Stimulated activated CD4-positive, alpha-beta T cell treated with anti-CD3 and anti-CD28 coated beads, Interleukin-12 subunit alpha, Interleukin-12 subunit beta, amount 100 ng/mL, for 24 hours (primary cell): ENCODE measurements at places on chromosomes 6 and 20.

- DNase-seq = no peak
These were observed 21.9 kb downstream of the MEP1A start for GRCh38 chr6:46815130-46815529.

- peak; percentile 41 for DNase-seq
These were observed 4.3 kb downstream of the MTCL3 start for GRCh38 chr6:127514773-127515227.

DNA sequence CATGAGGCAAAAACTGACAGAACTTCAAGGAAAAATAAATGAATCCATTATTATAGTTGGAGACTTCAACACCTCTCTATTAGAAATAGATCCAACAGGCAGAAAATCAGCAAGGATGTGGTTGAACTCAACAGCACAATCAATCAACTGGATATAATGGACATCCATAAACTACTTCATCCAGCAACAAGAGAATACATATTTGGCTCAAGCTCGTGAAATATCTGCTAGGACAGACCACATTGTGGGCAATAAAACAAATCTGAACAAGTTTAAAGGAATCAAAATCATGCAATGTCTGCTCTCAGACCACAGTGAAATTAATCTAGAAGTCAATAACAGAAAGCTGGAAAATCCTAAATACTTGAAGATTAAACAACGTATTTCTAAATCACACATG lies 362.6 kb downstream of the CD109 start:
- DNase-seq = no peak

DNA sequence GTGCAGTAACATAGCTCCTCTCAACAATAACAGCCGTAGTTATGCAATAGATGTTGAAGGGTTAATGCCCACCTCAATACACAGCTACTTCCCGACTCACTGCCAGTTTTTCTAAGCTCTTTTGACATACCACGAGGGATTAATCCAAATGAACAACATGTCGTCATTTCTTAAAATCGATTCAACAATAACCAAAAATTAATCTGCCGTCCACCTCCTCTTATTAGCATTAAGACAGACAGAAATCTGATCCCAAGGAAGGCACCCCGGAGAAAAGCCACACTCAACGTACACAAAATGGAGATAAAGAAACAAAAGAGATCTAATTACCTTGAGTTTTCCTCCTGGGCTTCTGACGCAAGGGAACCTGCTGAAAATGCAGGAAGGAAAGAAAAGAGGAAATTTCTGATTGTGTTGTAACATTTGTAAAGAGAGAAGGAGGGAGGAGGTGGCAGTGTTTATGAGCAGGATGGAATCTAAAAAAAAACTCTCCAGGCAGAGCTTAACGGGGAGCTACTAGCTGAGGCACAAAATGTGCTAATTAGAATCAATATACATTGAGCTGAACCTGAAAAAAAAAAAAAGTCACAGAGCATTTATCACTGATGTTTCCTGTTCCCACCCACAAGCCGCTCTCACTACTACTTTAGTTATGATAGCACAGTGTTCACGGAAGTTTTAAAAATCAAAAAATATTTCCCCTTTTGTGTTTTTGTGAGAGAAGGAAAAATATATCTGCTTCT lies 109.3 kb downstream of the IPCEF1 start:
- DNase-seq = peak; percentile 26

DNA sequence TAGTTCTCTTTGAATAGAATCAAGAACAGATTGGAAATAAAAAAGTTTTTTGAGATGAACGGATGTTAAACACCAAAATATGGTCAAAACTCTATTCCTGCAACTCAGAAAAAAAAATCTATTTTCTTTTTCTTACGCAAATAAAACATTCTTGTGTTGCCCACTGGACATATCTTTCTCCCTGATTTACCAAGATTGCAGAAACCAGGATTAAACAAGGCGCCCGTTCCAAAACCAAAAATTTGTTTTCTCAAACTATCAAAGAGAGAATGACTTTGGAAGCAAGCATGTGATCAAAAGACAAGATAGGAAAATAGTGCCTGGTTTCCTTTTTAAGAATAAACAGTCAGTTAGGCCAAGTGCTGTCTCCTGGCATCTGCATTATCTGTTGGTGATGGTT lies 273.1 kb downstream of the CLIC5 start:
- DNase-seq = no peak

DNA sequence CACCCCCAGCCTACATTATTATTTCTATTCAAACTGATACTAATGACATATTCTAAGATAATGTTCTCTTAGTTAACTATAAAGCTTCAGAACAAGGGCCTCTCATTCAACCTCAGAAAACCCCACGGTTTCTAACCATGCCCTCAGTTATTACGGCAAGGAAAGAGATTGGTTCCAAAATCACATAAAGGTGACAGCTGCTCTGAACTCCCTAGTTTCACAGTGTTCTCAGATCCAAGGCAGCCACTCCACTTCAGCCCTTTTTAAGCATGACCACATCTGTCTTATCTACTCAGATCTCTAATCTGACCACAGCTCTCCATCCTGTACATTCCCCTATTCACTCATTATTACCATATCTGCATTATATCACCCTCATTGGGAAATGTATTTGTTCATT lies 98.8 kb upstream of the CEP85L start:
- DNase-seq = no peak

DNA sequence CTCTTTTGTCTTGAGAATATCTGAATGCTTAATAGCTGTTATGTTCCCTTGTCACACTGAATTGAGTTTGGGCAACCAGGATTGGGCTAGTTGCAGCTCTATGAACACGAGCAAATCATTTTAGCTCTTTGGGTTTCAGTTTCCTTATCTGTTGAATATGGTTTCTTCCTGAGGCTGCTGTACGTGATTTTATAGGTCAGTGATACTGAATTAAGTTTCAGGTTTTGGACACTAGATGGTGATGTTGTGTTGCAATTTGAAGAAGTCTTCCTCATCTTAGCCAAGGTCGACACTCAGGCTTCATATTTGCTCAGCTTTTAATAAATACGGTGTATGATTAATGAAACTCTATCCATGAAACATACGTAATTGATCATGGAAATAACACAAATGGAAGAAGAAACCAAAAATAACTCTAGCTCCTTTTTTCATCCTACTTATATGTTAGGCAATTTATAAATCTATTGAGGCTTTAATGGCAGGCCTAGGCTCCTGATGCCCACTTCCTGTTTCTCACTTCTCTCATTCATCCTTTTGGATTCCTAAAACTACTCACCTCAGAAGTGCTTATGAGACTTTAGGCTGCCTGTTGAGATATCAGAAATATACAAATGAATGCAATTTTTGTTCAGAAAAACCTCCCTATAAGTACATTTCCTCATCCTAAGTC lies 354.1 kb upstream of the MAP3K7 start:
- no peak for DNase-seq

GRCh38 chr6:10391799-10392198 lies 23.1 kb downstream of the TFAP2A start:
- DNase-seq = no peak

GRCh38 chr6:159805440-159806020 lies 5.5 kb downstream of the PNLDC1 start:
- no peak for DNase-seq

GRCh38 chr6:26336355-26337198 lies 28.4 kb upstream of the BTN3A2 start:
- no peak for DNase-seq

- no peak for DNase-seq
These were observed 19.8 kb upstream of the ELOVL4 start for GRCh38 chr6:79967178-79967577.

GRCh38 chr6:29667158-29667557 lies 10.3 kb downstream of the MOG start:
- DNase-seq = no peak

DNA sequence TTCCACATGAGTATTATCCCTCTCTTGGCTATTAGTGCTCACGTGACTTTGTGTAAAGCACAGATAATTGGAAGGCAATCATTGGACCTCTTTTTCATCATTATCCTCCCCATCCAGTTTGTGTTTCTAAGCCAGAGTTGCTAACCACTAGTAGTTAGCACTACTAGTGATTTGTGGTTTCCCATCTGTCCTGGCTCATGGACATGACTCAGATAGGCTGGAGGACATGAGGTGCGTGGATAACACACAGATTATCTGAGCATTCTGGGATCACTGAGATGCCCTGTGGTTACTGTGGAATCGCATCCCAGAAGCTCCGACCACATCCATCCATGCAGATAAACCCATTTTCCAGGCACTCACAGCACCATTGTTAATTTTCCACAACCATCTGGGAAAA lies 123.8 kb upstream of the NAA20 start:
- no peak for DNase-seq

DNA sequence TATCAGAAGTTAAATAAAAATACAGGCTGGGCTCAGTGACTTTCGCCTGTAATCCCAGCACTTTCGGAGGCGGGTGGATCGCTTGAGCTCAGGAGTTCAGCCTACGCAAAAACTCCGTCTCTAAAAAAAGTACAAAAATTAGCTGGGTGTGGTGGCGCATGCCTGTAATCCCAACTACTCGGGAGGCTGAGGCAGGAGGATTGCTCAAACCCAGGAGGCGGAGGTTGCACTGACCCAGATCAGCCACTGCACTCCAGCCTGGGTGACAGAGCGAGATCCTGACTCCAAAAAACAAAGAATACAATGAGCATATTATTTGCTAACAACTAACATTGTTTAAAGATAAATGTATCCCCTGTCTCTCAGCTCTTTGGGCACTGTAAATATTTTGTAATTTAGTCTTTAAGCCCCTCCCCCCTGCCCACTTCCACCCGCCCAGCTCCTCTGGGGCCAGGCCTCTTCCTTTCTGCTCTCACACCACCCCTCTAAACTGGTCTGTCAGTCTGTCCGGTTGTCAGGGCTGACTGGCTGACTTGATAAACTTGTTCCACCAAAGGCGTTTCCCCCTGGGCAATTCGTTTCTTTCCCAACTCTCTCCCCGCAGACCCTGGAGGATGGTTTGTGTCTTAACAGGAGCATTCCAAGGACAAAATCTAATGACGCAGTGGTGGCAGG lies 62.4 kb upstream of the QKI start:
- no peak for DNase-seq

DNA sequence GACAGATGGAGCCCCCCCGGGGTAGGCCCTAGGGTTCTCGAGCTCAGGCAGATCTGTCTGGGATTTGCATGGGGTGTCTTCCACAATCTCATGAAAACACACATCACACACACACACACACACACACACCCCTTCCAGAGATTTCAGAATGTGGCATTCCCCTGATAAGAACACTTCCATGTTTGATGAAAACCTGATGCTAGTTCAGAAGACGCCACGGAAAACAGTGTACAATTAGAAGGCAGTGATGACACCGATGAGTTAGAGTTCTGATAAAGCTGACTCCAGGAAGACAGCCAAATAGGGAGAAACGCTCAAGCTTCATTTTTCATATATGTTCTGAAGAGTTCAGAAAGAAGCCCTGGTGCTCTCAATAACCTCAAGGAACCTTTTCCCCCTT lies 438.7 kb upstream of the JARID2 start:
- no peak for DNase-seq

GRCh38 chr6:48961781-48962415 lies 501.2 kb downstream of the MMUT start:
- DNase-seq = no peak

DNA sequence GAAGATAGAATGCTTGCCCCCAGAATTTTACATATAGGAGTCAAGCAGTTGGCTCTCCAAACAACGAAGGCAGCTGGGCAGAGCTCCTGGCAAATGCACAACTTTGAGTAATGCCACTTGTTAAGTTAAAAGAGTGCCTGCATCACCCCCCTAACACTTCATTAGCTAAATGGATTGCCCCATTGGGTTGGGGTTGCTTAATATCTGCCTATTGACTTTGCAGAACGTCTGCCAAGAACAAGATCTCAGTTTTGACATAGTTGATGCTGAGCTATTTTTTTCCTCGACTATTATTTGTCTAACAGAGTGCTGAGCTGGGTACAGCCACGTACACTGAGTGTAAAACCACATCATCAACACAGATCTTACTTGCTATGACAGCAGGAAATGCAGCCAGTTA lies 12.1 kb downstream of the ANKRD60 start:
- DNase-seq = no peak

- no peak for DNase-seq
These were observed 239.0 kb upstream of the STXBP5 start for GRCh38 chr6:146965110-146965689.

- DNase-seq = no peak
These were observed 33.3 kb upstream of the SLC22A16 start for GRCh38 chr6:110509617-110510241.

- no peak for DNase-seq
These were observed 184.2 kb upstream of the BMP2 start for GRCh38 chr20:6583134-6583738.

DNA sequence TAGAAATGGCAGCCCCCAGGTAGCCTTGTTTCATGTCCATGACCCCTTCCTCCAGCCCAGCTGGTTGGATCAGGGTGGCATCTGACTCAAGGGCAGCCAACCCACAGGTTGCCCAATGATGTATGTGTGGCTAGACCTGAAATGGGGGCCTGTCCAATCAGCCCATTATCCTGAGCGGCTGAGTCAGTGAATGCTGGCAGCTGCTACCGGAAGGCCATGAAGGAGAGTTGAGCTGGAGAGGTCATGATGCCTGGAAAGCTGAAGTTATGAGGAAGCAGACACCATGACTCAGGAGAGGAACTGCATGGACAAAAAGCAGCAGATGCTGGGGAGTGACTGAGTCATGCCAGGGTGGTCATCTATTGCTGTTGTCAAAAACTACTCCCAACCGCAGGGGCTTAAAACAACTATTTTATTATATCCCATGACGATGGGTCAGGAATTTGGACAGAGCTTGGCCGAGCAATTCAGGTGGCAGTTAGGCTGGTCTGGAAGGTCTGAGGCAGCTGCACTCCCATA lies 67.3 kb downstream of the MDGA1 start:
- DNase-seq = no peak

DNA sequence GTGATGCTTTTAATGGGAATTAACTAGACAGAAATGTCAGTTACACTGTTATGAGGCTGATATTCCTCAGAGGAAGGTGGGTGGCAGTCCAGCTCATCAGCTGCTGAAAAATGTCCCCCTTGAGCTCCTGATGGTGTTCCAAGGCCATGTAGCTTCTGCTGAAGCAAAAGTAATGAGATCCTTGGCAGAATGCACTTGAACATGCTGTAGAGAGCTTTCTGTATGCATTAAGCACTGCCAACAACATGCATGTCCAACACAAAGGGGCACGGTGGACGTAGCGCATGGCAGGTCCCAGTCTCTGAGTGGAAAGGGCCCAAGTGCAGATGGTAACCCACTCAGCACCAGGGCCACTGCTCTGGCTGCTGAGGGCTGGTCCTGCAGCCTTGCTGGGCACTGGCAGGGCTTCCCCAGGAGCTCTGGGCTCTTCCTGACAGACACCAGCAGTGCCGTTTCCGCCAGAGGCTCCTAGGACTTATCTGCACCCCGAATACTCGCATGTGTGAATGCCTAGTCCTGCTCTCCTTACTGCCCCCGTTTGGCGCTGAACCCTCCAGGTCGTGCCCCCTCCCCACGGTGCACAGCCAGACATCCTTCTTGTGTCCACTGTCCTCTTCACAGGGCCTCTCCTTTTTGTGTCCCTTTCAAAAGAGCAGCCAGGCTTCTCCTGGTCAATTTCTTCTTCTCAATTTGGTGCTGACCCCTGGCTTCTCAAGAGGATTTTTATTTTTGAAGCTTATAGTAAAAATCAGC lies 18.6 kb upstream of the SYNDIG1 start:
- no peak for DNase-seq
